ENCODE measurements at places on chromosomes 5 and 9. TPM values are rescaled to one million over a fixed set of nuclear protein-coding genes. Genes with fewer than 3 reads are reported as not detected.

The TMEM8B gene
- 7.8 TPM for total RNA-seq

The ACOT12 gene
- not detected for total RNA-seq

The ARHGEF39 gene
- total RNA-seq = 1.5 TPM

GRCh38 chr5:1156033-1156753 lies 44.3 kb upstream of the SLC12A7 start:
- no peak overlapping the region for H3K4me3 ChIP-seq
- H3K27me3 ChIP-seq = peaks cover 7% of the 10 kb centered on the region
- H3K27ac ChIP-seq = no peak overlapping the region
- peaks cover 53% of the 10 kb centered on the region for H3K4me1 ChIP-seq
- H3K36me3 ChIP-seq = no peaks in the 10 kb centered on the region
- no peak for DNase-seq

- no peaks in the 10 kb centered on the region for H3K27me3 ChIP-seq
- H3K4me3 ChIP-seq = no peak overlapping the region
- no peaks in the 10 kb centered on the region for H3K4me1 ChIP-seq
- no peak overlapping the region for H3K27ac ChIP-seq
Observed at GRCh38 chr5:560792-561166, 36.5 kb upstream of the SLC9A3 start.

DNA sequence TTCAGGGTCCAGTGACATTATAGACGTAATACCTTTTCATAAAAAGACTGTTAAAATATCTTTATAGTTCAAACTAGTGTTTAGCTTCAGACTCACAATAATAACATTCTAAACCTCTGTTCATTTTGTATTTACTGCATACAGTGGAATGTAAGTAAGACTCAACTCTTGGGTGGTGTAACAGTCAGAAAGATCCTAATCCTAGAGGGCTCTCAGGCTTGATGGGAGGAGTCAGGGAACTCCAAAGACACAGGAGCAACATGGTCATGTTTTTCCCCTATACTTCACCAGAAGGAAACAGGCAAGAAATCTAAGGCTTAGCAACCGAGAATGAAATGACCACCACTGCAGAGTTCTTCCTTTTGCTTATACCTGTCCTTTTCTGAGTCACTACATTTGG lies 82.6 kb downstream of the MRPS27 start:
- H3K27me3 ChIP-seq = no peaks in the 10 kb centered on the region
- no peak overlapping the region for H3K27ac ChIP-seq
- peaks cover 11% of the 10 kb centered on the region for H3K36me3 ChIP-seq
- peaks cover 9% of the 10 kb centered on the region for H3K4me1 ChIP-seq
